Stimulated activated CD4-positive, alpha-beta T cell treated with anti-CD3 and anti-CD28 coated beads, Interleukin-4, amount 100 ng/mL, for 48 hours (primary cell): ENCODE measurements at places on chromosomes 7 and 10.

GRCh38 chr10:89580243-89580642, 44.8 kb upstream of the SLC16A12 start:
- DNase-seq: no peak

GRCh38 chr10:94075506-94075905, 81.8 kb downstream of the PLCE1 start:
- no peak for DNase-seq

- no peak for DNase-seq
These were observed 596.3 kb downstream of the PTPRN2 start for GRCh38 chr7:157991351-157991750.

GRCh38 chr10:77604941-77605351, 32.7 kb downstream of the KCNMA1 start:
- DNase-seq: no peak

DNA sequence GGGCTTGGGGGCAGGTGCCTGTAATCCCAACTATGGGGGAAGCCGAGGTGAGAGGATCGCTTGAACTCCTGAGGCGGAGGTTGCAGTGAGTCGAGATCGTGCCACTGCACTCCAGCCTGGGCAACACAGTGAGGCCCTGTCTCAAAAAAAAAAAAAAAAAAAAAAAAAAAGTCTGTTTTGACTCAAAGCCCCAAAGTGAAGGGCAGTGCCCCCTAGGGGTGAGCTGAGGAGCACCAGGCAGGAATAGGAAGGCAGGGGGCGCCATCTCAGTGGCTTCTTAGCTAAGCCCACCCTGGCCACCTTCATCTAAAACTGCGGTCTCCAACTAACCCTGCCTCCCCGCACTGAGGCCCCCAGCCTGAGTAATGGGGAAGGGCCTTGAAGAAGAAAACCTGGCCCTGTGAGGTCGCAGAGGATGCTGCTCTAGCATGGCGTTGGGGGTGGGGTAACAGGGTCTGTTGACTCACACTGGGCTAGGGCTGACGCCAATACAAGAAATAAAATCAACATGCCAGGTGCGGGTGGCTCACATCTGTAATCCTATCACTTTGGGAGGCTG, 9.8 kb downstream of the PODXL start:
- DNase-seq: peak; percentile 28

DNA sequence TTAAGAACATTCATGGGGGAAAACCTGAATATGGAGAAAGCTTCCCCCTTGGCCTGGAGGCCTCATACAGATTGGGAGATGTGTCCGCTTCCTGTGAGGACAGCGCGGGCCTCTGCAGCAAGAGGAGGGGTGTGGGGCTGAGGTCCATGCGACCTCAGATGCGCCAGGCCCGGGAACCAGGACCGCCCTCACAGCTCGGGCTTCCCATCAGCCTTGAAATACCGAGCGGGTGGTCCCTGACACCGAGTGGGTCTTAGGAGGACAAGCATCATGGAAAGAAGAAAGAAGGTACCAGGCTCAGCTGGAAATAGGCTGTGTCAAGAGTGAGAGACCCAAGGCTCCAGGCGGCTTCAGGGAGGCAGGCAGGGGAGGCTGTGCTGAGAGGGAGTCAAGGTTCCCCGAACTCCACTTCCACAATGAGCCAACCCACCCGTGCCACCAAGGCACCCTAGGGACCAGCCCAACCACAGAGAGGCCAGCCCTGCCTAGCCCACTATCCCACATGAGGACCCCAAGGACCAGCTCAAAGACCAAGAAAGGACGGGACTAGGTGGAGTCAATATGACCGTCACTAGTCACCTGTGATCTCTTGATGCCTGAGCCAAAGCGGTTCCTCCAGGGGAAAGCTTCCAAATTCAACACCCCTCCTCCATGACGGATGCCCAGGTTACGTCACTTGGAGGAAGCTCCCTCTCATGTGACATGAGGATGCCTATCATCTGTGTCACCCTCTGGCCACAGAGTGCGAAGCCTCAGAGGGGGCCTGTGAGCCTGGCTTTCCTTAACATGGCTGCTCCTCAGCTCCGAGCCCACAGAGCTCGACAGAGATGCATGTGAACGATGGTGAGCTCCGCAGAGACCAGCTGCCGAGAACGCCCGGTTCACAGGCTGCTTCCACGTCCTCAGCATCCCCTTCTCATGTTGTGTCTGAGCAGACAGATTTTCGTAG, 103.7 kb downstream of the TCERG1L start:
- no peak for DNase-seq

DNA sequence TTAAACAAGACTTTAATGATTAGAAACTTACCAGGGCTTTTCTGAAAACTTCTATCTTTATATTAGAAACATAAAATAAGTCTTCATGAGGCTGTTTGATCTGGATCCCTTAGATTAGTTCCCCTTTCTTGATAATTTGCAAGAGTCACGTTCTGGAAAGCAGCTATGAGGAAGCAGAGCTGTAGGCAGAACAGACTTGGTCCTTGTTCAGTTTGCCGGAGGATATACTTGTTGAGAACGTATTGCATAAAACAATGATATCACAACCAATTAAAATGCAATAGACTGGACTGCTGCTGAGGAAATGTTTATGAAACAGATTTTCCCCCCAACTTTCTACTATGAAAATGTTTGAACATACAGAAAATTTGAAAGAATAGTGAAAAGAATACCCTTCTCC, 2.8 kb downstream of the SAMD9L start:
- DNase-seq: no peak
